Activated CD8-positive, alpha-beta memory T cell treated with anti-CD3 and anti-CD28 coated beads for 1 hour (primary cell): ENCODE measurements at places on chromosomes 2 and 18.

- DNase-seq, result no peak
Observed at GRCh38 chr2:204730603-204731002, 185.3 kb downstream of the PARD3B start.

GRCh38 chr2:40097691-40098385 is 318.8 kb upstream of the THUMPD2 start:
- no peak for DNase-seq

DNA sequence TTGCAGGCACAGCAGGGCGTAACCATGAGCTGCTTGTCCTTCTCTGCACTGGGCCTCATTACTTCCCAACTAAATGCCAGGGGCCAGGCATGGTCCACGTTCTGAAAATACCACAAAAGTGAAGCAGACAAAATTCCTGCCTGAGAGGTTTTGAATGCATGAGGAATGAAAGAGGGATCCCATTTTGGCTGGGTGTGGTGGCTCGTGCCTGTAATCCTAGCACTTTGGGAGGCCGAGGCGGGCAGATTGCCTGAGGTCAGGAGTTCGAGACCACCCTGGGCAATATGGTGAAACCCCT is 139.5 kb downstream of the MBP start:
- DNase-seq, result no peak

DNA sequence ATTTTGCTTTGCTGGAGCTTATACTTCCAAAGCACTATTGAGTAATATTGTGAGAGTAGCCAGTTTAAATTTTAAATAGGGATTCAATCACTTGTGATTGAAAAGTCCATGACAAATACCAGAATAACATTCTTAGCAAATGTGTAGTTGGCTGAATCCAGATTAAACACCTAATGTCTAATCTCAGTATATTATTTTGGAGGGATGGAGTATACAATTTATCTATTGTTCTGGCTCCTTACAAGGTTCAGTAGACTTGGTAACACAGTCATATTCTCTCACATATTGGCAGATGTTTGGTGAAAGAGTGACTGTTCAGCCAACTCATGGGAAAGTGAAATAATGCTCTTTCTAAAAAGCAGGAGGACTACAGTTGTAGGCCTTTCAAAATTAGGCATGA is 2.2 kb downstream of the UGT1A9 start:
- DNase-seq, result no peak

DNA sequence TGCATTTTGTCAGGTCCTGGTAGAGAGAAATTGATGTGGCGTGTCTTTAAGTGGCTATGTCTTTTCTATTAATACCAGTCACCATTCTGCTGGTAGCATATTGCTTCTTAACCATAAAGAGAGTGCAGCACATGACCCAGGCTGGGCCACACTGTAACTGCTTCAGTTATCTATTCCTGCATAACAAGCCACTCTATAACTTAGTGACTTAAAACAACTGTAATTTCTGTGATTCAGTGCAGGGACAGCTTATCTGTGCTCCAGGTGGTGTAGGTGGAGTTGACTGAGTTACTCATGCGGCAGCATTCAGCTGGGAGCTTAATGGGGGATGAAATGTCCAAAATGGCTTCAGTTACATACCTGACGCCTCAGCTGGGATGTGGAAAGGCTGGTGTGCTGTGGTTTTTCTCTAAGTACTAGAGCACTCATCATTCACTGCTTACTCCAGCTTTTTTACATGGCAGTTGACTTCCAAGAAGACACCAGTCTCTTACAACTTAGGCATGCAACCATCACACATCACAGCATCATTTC is 742.4 kb downstream of the SATB2 start:
- no peak for DNase-seq

GRCh38 chr2:10863837-10864236 is 47.9 kb upstream of the KCNF1 start:
- no peak for DNase-seq

GRCh38 chr18:8701546-8702118 is 3.7 kb upstream of the MTCL1 start:
- DNase-seq, result no peak

- DNase-seq, result no peak
Observed at GRCh38 chr2:43764086-43764705, 9.6 kb upstream of the DYNC2LI1 start.

- no peak for DNase-seq
Observed at GRCh38 chr2:129925381-129925780, 54.1 kb upstream of the RAB6C start.

- DNase-seq, result no peak
Observed at GRCh38 chr2:18170642-18171041, 292.2 kb downstream of the KCNS3 start.

- no peak for DNase-seq
Observed at GRCh38 chr18:58349650-58350049, 279.2 kb downstream of the ALPK2 start.

- no peak for DNase-seq
Observed at GRCh38 chr2:115389898-115390565, 947.6 kb downstream of the DPP10 start.

DNA sequence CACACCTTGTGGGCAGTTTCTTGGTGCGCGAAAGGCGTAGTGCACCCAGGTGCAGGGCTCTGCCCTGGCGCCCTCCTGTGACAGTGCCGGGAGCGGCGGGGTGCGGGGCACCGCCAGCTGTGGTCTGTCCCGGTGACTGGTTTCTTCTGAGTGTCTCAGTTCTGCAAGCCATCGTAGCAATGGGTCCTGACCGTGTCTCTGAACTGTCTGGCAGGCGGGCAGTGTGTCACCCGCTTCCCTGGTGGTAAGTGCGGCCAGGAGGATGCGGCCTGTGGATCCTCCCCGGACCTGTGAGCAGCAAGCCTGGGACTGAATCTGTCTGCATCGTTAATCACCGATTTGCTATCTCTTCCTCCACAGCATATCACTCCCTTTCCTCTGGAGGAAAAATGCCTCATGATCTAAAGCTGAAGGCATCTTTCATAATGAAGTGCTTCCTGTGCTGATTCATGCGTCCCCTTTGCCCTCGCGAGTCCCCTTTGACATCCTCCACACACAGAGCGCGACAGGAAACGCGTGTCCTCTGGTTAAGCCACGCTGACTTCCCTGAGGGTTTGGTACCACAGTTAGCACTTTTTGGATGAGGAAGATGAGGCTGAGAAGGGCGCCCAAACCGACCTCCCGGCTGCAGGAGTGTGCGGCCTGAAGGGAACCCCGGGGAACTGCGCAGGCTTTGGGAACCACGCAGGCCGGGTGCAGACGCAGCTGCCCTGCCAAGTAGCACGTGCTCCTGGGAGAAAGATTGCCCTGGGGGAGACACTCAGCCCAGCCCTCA is 416.0 kb upstream of the HS6ST1 start:
- no peak for DNase-seq

DNA sequence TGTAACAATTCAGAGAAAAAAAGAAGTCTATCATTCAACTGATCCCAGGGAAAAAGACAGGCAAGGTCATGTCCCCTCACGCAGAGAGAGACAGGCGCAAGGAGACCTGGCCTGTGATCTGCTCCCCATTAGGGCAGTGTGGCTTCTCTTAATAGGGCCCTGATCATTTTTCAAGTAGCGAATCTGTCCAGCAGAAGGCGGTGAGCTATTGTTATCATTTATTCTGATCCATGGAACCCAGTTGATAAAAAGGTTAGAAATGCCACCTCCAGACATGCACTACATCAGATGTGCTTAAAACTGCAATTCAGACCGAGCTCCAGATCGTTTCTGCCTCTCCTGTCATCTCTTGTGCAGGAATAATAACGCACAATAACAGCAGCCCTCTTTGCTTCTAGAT is 1025.6 kb upstream of the PIK3C3 start:
- DNase-seq, result no peak

DNA sequence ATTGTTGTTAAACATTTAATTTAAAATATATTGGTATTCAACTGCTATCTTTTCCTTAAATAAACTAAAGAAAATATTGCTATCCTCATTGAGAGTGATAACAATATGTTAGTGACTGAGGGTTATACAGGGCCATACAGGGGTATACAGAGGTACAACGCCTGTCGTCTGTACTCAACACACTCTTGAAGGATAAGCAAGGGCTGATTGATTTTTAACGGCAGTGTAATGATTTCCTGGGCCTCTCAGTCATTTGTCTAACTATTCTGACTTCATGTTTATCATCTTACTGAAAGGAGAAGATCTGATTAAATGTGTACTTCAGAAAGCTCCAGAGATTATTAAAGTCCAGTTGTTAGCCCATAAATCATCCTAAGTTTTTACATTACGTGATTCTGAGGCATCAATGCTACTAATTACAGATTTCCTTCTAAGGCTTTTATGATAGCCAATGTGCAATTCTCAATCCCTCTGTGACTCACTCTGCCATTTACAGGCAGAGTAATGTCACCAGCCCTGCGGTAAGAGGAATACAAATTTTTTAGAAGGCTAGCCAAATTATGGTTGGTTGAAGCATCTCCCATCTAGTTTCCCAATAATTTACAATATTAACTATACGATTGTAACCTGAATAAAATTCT is 893.0 kb upstream of the CHAC2 start:
- no peak for DNase-seq

DNA sequence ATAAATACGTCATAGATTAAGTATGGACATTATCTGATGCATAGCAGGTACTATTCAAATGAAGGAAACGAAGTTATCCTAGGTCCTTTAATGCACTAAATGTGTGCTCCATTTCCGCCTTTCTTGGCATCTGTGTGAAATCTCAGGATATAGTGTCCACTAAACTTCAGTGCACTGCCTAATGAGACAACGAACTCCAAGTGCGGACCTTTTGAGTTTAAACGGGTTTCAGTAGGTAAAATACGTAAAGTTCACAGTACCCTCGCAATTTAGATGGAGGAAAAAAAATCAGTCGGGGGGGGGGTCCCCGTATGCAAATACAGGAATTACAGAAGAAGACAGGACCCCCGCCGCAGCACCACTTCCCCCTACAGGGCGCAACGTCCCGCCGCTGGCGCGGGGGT is 729 bp upstream of the REL start:
- DNase-seq, result peak; percentile 62

DNA sequence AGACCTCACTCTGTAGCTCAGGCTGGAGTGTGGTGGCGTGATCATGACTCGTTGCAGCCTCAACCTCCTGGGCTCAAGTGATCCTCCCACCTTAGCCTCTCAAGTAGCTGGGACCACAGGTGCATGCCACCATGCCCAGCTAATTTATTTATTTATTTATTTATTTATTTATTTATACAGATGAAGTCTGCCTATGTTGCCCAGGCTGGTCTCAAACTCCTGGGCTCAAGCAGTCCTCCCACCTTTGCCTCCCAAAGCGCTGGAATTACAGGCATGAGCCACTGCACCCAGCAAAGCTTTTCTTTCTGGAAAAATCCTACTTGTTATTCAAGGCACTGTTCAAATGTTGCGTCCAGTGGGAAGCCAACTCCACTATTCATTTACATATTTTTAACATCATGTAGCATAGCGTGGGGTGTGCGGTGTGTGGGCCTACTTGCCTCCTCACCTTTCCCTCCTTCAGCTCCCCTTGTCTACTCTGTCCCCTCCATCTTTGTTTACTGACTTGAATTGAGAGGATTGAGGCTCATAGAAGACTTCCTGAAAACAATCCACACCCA is 6.8 kb upstream of the RHOB start:
- no peak for DNase-seq

- no peak for DNase-seq
Observed at GRCh38 chr2:162084536-162084935, 10.5 kb upstream of the DPP4 start.

DNA sequence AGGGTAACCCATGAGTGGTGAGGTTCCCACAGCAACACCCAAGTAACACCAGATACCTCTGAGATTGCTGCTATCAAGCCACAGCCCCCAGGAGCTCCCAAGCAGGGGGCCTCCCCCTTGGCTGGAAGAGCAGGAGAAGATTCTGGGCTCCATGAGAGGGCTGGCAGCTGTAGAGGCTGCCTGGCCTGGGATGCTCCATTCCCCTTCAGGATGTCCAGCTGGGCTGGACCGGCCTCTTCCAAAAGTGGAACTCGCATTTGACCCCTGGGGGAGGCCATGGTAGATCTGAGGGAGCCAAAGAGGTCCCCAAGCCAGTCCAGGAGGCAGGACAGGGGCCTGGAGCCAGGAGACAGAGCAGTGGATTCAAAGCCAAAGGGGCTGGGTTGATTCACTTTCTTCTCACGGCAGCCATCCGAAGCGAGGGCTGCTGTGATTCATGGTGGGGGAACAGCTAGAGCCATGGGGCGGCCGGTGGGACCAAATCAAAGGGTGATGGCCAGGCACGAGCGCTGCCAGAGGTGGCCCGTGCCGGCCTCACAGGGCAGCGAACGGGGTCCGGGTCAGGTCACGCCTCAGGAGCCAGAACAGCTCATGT is 95.3 kb upstream of the ID2 start:
- DNase-seq, result no peak

- DNase-seq, result no peak
Observed at GRCh38 chr2:29382486-29382885, 267.3 kb downstream of the CLIP4 start.

DNA sequence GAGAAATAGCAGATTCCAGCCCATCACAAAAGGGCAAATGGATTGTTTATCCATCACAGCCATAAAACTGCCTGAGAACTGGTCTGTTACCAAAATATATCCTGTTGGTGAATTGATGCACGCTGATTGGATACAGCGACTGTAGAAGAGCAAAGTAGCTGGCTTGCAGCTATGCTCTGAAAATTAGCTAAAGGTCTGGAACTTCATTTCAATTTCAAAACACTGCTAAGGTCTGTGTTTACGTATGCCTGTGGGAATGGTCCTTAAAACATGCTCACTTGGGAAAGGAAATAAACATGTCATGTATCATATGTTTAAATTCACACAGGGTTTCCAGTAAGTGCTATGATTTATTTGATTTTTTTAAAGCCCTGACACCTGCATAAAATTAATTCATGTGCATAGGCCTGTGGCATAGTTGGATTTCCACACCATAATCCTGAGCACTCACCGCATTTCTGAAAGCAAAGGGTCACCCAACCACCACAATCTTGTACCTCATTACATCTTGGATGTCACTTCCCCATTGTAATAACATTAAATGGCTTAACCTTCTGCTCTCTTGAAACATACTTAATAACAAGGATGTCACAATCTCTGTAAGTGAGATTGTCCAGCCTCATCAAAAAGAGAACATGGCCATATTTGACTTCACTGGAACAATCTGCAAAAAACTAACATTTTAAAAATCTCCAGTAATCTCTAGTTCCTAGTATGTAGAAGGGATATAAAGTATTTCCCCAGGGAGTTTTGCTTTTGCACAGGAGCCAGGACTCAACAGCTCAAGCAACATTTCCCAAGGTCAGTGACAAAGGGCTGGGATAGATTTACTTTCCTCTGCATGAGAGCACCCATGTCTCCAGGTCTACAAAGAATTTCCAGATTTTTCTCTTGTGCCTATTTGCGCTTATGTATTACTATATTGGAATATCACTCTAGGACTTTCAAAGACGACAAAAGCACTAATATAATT is 109.8 kb downstream of the FARSB start:
- no peak for DNase-seq
